ENCODE measurements at places on chromosomes 5 and 9.

GRCh38 chr9:116695438-116695837 lies 8.3 kb downstream of the TRIM32 start:
- DNase-seq: no peak

DNA sequence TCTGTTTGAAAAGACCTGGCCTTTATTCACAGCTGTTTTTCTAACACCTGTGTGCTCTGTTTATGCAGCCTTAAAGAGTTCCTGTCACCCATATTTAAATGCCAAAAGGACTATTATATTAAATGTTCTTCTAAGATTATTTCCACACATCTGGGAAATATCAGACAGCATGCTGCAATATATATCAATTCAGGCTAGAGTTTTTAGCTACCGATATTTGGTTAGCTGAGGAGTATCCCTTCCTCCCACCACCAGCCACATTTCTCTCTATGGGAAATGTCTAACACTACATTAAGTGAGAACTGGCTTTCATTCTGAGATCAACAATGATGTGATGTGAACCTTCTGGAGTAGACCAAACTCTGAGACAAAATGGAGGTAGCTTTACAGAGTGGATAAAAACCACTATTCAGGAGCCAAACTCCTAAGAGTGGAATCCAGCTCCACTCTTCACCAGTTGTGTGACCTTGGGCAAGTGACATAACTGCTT lies 509.2 kb downstream of the ZNF608 start:
- no peak for DNase-seq

- DNase-seq: no peak
Measured at GRCh38 chr9:26551971-26552370, 340.6 kb downstream of the CAAP1 start.

- no peak for DNase-seq
Measured at GRCh38 chr5:74613283-74613682, 27.2 kb downstream of the ENC1 start.

- no peak for DNase-seq
Measured at GRCh38 chr9:134992755-134993124, 75.0 kb upstream of the FCN1 start.

- no peak for DNase-seq
Measured at GRCh38 chr9:21709464-21710058, 92.9 kb upstream of the MTAP start.

- no peak for DNase-seq
Measured at GRCh38 chr5:95916687-95917085, 45.0 kb downstream of the ELL2 start.

GRCh38 chr9:85971731-85972130 lies 30.8 kb downstream of the NAA35 start:
- no peak for DNase-seq

GRCh38 chr5:91384671-91385430 lies 1.7 kb upstream of the ARRDC3 start:
- no peak for DNase-seq

- DNase-seq: no peak
Measured at GRCh38 chr9:113992994-113993393, 85.1 kb downstream of the AMBP start.

GRCh38 chr5:35963381-35963843 lies 25.0 kb upstream of the CAPSL start:
- no peak for DNase-seq

DNA sequence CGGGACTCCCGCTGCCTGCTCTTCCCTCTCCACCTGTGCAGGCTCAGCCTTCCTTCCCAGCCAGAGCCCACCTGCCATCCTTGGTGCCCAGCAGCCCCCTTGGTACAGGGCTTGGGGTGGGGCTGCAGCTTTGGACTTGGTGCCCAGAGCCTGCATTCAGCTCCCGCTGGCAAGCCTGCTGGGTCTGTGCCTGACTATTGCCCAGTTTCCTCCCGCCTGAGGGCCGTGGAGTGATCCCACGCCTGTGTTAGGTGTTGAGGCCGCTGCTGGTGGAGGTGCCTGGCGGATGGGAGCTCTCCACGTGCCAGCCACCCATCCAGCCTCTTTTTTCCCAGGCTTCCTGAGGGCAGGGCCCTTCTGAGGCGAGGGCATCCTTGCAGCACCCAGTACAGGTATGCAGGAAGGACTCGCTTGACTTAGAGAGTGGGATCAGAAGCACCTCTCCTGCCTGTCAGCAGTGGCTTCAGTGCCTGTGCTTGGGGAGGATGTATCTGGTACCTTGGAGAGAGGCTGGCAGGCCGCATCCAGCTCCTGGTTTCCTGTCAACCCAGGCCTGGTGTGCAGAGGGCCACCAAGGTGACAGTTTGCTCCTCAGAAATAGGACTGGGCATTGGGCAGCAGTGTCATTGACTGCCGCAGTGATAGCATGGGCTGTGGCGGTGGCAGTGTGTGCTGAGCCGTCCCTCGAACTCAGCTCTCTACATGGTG lies 7.8 kb downstream of the RXRA start:
- DNase-seq: no peak

DNA sequence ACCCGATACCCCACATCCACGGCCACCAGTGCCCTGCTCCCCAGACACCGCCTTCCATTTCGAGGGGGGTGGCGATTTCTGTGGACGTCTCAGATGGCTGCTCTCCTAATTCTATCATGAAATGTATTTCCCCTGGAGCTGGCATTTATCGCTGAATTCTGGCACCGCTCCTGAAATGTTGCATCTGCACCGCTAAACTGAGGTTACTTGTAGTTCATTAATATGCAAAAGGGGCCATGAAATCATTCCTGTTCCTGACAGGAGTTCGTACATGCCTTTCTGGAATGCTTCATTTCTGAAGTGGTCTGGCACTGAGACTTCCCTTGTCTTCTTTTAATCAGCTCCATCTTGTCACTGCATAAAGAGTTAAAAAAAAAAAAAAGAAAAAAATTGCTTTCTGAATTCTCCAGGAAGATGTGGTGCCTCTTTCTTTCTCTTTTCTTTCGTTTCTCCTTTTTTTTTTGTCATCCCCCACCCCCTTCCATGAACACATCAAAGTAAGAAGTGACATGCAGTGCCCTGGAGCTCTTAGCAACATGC lies 97.7 kb upstream of the SMARCA2 start:
- DNase-seq: no peak

GRCh38 chr5:147307170-147307569 lies 72.3 kb downstream of the STK32A start:
- no peak for DNase-seq

- no peak for DNase-seq
Measured at GRCh38 chr9:93684806-93685543, 108.6 kb downstream of the PHF2 start.

- DNase-seq: no peak
Measured at GRCh38 chr9:124035001-124035650, 23.6 kb downstream of the LHX2 start.

DNA sequence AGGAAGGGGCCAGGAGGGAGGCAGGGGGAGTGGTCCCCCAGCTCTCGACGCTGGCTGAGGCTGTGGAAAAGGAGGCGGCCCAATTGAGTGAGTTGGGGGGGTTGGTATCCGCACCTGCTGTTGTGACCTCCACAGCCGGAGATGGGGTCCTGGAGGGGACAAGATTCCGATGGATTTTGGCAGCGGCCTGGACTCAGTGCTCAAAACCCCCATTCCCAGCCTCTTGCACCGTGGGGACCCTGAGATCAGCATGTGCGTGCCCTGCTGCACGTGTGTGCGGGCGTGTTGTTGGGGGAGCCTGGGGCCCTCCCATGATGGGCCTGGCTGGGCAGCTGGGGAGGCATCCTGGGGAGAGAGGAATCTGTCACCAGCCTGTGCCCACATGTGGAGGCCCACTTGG lies 15.0 kb downstream of the CNTFR start:
- DNase-seq: no peak

DNA sequence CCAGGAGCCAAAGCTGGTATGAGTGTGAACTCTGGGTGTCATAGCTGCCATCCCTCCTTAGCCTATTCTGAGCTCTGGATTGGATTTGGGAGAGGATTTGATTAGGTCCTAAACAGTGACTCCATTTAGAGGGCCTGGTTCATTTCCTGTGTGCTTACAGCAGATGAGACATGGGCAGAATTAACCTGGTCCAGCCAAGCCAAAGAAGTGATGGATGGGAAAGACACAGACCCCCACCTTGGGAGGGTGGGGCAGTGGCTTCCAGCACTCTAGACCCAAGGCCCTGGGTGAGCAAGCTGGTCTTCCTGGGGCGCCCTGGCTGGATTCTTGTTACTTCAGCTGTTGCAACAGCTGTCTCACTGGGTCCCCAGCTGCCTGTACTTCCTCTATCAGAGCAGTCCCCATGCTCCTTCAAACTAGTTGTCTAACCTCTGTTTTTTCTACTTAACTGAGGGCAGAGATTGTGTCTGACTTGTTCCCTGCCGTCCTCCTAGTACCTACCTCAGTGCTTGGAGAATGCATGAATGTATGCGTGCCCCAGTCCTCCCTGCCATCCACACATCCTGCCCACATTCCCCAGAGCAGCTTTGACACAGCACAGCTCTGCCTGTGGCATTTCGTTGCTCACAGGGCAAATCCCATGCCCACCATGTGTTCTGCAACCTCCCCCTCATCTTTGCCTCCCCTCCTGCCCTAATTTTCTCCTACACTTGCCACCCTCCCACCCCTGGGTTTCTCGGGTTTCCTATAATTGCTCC lies 115.9 kb downstream of the RGS3 start:
- no peak for DNase-seq

DNA sequence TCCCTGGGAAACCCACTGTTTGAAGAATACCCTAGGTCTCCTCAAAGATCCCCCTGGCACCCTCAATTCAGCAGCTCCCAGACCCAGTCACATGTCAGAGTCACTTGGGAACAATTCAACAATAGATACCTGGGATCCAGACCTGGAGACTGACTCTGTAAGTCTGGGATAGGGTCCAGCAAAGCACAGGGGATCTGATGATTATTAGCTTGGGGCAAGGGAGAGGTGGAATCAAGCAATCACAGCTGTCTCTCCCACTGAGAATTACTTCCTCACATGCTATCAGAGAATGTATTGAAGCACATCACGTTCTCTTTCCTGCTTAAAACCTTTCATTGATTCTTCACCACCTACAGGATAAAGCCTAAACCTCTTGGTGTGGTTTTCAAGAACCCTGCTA lies 5.9 kb downstream of the FAM193B start:
- no peak for DNase-seq

DNA sequence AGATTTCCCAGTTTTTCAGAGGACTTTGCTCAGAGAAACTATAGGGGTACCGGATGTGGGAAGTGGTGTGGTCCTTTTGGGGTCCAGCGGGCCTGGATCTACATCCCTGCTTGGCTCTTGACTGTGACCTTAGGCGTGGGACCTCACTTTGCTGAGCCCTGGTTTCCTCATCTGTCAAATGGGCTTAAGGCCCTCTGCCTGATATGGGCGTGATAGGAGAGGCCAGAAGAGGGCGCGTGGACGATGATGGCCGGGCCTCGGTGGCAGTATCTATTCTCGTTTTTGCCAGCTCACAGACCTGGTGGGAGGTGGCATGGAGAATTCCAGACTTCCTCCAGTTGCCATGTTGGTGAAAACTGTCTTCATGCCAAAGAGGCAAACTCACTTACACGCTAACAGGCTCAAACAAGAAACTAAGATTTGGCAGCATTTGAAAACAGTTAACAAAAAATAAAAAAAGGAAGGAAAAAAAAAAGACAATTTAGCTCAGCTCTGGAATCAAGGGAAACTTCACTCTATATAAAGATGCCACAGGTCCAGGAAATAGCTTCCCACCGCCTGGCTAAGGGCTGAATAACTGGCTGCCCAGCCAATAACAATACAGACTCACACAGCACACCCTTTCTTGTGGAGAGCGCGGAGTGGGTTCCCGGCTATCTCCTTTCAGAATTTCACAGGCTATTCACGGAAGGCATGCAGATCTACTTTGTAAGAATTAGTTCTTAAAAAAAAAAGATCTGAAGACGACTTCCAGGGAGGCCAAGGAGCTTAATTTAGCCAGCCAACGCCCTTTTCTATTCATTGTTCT lies 1.7 kb downstream of the SH3PXD2B start:
- DNase-seq: no peak

- DNase-seq: no peak
Measured at GRCh38 chr5:94440015-94440414, 178.4 kb downstream of the KIAA0825 start.

DNA sequence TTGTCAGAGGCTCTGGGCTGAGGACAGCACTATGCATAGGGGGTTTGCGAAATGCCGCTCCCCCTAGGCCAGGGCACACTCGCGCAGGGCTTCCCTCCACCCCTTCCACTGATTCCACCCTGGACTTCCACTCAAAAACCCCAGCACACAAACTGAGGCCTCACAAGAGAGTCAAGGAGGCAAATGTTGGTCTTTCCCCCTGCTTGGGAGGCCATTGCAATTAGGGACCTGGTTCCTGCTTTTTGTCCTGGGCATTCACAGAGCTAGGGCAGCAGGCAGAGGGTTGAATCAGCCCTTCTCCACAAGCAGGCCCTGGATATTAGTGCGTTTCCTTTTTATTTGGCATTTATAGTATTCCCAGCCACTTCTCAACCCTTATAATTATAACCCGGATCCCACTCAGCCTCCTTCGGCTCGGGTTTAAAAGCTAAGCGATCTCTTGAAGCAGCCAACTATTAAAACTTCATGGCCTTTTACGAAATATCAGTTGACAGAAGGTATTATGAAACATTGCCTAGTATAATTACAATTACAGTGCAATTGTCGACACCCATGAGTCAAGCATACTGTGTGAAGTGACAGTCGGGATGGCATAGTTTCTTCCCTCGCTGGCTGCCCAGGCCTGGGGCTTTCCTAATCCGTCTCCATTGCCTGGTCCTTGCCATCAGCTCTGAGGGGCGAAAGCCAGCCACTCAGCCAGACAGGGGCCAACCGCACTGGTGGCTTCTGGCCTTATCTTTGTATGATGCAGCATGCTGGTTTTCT lies 285.5 kb upstream of the MAP3K1 start:
- no peak for DNase-seq

- DNase-seq: no peak
Measured at GRCh38 chr9:91420501-91421127, 3.0 kb downstream of the NFIL3 start.

DNA sequence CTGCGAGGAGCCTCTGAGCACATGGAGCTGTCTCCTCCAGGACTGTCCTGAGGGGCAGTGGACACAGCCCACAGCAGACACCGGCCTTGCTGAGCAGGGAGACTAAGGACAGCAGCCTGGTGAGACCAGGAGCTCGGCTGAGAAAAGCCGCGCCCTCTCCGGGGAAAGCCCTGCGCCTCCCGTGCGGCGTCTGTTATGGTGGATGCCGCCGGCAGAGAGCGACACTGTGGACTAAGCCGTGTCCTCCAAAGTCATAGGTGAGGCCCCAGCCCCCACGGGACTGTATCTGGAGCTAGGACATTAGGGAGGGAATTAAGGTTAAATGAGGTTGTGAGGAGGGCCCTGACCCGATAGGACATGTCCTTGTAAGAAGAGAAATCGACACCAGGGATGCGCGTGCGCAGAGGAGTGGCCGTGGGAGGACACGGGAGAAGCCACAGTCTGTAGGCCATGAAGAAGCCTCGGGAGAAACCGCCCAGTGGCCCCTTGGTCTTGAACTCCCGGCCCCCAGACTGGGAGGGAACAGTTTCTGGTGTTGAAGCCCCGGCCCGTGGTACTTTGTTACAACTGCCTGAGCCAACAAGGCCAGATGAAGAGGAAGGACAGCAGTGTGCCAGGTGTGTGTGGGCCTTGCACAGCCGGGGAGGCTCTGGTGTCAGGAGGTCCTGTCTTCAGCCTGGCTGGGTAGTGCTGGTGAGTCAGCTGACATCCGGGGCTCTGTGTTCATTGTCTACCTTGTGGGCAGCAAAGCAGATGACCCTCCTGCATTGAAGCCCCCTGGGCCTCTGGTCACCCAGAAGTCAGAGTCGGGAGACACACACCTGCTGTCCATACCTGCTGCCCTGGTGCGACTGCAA lies 22.1 kb downstream of the MRPL36 start:
- no peak for DNase-seq
